ENCODE measurements at places on chromosomes 2 and 18.

DNA sequence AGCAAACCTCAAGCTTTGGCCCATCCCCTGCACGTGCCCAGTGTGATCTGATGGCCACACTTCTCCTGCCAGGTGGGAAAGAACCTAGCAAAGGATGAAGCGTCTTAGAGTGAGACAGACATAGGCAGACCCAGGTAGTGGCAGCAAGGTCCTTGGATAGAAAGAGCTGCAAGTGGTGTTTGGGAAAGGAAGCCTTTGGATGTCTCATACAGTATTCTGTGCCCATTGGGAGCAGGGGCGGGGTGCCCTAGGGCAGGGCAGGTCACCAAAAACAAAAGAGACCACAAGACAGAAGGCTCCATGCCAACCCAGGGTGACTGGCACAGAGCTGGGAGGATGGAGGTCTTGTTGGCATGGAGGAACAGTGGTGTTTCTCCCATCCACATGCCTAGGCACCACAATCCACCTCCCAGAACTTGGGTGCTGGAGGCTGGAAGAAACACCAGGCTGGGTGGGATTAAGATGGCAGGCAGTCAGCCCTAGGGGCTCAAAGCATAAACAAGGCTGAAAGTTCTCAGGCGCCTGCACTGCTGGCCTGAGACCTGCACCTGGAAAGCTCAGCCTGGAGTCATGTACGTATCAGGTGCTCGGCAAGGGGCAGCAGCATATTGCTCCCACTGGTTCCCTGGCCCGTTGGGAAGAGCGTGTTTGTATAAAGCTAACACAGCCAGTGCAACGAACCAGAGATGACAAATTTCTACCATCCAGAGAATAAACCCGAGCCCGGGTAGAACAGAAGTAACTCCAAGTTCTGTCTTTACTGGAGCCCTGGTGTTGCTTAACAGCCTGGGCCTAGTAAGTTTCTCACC is 52.9 kb downstream of the CRACDL start:
- no peak for DNase-seq

GRCh38 chr2:167310442-167310841 is 422.2 kb downstream of the XIRP2 start:
- no peak for DNase-seq

GRCh38 chr2:83565181-83565580 is 893.9 kb downstream of the SUCLG1 start:
- no peak for DNase-seq

DNA sequence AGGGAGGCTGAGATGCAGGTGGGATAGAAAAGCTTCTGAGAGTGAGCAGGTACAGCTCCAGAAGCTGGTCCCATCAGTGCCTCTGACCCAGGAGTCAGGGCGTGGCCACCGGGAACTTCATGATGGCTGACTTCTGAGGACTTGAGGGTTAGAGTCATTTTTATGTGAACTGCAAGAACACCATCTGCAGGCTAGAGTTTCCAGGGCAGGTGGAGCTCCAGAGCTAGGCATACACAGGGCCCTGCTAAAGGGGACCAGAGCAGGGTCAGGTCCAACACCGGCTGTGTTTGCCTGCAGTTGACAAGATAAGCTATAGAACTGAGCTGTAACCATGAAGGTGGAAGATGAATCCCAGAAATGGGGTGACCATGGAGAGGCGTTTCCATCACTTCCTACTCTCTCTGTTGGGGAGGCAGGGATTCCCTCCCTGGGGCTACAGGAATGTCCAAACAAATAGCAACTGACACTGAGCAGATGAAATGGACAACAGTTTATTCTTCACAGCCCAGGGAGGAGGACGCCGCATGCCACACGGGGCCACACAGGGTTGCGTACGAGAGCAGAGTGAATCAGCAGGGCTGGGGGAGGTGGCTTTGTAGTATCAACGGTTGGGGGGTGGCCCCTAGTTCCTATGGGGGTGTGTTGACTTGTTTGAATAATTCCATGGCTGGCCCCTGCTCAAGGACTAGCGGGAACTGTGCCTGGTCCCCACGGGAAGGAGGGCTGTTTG is 77.6 kb upstream of the ZNF516 start:
- no peak for DNase-seq

- peak; percentile 17 for DNase-seq
These were observed 1.1 kb upstream of the LIPG start for GRCh38 chr18:49560624-49561288.

- peak; percentile 79 for DNase-seq
These were observed 153.8 kb downstream of the MAP2 start for GRCh38 chr2:209577376-209578357.

DNA sequence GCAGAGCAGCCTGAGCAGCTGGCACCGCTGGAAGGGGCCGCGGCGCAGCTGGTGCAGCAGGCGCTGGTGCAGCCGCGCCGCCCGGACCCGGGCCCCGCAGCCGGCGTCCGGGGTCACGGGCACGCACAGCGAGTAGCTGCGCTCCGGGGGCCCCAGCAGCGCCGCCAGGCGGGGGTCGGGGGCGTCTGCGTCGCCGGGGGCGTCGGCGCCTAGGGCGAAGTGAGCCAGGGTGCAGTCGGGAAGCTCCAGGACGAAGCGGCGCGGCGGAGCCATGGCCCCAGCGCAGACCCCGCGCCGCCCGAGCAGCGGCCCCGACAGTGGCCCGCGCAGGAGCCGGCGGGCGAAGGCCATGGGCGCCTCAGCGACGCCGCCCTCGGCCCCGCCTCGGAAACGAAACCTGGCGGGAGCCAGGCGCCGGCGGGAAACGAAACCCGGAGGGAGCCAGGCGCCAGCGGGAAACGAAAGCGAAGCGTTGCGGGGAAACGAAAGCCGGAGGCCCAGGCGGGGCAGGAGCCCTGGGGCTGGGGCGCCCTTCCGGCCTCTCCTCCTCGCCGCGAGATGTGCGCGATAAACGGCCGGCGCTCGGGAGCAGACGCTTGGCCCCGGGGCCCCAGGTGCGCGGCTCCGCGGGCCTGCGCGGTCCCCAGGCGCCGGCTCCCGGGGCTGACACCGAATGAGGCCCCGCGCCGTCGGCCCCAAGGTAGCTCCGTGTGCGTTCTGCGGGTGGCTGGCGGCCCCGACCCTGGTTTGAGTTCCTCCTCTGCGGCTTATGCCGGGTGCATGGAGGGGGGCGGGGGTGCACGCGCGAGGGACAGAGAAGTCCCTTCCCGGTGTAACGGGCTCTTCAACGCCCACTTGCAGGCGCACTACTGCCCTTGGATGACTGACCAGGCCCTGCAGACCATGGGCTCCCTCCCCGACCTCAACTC is at the start of gene CMPK2:
Gene CMPK2, minus strand, starts transcription at position 562 of the 929 bp plus-strand sequence. Its CDS starts 211 bp downstream, at position 351.
- no peak for DNase-seq

DNA sequence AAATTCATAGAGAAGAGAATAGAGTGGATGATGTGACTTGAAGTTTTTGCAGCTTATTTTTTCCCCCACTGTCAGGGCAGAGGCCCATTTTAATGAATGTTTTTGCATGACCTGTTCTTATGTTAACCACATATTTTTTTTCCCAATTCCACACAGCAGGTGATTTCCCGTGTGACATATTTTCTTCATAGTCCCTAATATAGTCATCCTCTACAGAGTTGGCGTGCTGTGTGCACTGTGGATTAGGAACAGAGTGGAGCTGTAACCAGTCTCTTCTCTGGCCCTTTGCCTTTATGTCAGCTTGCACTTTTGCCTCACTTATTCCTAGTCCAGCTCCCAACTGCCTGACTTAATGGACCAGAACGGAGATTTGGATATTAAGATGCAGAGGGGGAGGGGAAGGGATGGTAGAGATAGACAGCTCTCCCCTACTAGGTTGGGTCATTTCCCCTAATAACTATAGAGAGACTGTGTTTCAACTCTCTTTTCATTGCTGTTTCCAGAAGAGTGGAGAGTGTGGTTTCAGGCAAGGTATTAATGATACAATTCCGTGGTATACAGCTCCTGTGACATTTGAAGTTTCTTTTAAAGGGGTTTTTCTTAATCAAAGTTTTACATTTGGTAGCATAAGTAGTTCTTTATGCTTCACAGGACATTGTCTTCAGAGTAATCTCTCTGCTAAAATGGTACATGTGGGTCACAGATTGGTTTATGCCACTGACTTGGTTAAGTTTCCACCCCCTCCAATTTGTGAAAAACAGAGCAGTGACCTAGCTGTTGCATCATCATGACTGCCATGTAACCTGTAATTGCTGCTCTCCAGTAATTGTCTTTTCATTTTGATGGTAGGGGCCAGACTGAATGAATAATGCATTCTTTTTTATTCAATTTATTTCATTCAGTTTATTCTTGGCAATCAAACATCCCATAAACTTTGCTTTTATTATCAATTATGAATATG is 161.3 kb downstream of the HAUS1 start:
- no peak for DNase-seq

- DNase-seq: no peak
These were observed 23.1 kb downstream of the PRPF40A start for GRCh38 chr2:152694161-152694661.

GRCh38 chr2:159124441-159124911 is 156.0 kb downstream of the TANC1 start:
- no peak for DNase-seq

DNA sequence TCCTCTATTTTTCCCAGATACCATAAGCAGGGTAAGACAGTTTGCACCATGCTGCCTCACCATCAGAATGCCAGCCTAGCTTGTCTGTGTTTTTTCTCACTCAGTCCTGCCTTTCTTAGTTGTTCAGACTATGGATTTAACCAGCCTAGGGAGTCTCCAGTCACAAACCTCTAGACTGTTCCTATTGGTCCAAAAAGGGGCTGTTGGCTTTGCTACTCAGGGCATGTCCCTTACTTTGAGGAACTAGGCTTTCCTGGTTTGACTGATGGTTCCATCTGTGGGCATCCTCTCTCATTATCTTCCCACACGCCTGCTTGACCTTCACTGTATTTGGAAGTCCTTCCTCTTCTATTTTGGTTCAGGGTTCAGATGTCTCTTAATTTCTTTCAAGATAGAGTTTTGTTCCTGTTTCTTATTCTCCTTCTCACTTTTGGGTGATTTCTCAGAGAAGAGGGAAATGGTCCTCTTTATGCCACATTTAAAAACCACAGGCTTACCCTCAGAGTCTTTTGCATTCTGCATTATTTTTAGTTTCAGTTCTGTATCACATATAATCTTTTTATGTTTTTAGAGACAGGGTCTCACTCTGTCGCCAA is 31.3 kb upstream of the TMEM131 start:
- DNase-seq: no peak

DNA sequence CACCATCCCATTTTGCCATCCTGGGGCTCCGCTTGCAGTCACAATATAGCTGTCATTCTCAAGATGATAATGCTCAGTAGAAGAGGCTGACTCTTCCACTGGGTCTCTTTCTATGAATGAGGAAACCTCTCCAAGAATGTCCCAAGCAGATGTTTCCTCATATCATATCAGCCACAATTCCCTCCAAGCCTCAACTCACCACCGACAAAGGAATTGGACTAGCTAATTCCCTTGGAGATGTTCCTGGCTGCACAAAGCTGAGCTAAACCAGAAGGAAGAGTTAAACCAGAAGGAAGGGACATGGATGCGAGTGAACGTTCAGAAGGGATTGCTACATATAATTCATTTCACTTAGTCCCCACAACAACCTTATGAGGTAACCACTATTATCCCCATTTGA is 65.0 kb upstream of the NPAS2 start:
- DNase-seq: no peak

- peak; percentile 61 for DNase-seq
These were observed 30.5 kb downstream of the LTBP1 start for GRCh38 chr2:32977228-32977758.

DNA sequence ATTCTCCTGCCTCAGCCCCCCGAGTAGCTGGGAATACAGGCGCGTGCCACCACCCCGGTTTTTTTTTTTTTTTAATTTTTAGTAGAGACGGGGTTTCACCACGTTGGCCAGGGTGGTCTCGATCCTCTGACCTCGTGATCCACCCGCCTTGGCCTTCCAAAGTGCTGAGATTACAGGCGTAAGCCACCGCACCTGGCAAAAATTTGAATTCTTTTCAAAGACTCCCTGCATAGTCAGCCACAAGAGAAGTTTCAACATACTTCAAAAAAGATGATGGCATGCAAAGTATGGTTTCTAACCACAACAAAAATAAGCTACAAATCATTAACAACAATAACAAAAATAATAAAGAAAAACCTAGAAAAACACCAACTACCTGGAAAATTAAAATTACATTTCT is 22.0 kb downstream of the HYCC2 start:
- no peak for DNase-seq

- DNase-seq: no peak
These were observed 5.5 kb upstream of the PDK1 start for GRCh38 chr2:172550419-172550818.

DNA sequence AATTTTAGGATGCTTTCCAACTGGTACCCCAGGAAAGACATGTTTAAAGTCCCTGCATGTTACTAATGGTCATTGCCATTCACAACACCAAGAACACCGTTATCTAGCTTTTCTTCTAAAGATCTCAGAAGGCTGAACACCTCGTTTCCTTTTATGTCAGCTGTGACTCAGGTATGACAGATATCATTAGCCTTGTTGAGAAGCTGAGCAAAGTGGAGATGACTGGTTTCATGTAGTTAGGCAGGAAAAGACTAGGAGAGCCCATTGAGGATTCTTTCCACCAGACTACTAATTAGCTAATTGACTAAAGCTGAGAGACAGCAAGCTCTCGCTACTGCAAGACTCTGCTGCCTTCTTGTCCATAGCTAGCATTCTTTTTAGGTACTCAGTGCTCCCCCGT is 32.0 kb upstream of the ARL5A start:
- no peak for DNase-seq

DNA sequence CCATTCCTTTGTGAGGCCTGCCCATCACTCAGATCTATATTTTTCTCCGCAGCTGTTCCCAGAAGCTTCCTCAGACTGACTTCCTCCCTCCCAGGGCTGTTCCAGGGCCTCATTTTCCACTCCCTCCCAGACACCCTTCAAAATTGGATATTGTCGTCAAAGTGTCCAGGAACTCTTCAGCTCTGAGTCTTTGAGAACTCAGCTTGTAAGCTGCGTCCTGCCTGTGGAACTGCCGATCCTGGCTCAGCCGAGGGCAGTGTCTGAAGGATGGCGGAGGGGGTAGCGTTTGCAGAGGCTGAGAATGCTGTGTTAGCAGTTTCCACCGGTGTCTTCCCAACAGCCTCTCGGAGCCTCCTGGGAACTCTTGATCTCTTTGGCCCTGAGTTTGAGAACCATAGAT is 27.1 kb downstream of the NCK2 start:
- no peak for DNase-seq

DNA sequence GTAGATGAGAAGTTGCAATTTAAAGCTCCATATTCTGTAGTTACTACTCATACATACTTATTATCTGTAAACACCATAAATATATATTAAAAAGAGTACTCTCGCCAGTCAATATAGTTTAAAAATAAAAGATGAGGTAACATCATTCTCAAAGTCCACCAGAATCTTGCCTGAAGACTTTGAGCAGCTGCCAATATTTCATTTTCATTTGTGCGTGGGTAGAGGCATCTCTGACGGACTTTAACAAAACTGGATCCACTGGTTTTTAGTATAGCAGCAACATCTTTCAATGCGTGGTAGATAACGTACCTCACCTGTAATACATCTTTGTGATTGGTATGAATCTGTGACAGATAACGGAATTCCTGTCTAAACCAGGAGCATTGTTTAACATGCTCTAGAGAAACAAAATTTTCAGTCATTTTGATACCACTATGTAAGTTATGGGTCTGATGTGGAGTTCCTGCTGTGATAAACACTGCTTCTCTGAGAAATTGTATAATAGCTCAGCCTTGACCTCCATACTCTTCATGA is 45.0 kb downstream of the WDR75 start:
- no peak for DNase-seq
